ENCODE measurements at places on chromosomes 3 and 15. TPM values are rescaled to one million over a fixed set of nuclear protein-coding genes. Genes with fewer than 3 reads are reported as not detected.

ISG20 gene
- total RNA-seq: 13.3 TPM

FEZF2 gene
- not detected for total RNA-seq

EOGT gene
- 15.3 TPM for total RNA-seq

PIF1 gene
- total RNA-seq: 26.6 TPM

CHRM5 gene
- total RNA-seq: 0.36 TPM

MAGEL2 gene
- 0.74 TPM for total RNA-seq

CTDSPL gene
- total RNA-seq: 6.1 TPM

POLG gene
- 35.0 TPM for total RNA-seq

LYZL4 gene
- 0.23 TPM for total RNA-seq

DNAH12 gene
- 0.06 TPM for total RNA-seq

TMEM40 gene
- not detected for total RNA-seq

CYP1A1 gene
- 0.92 TPM for total RNA-seq

LRRC2 gene
- 0.40 TPM for total RNA-seq

ERICH6 gene
- not detected for total RNA-seq

PCLAF gene
- total RNA-seq: 61.5 TPM

GOLGA6B gene
- not detected for total RNA-seq

SPG11 gene
- 37.2 TPM for total RNA-seq

Measured in Daoy (cell line).